HCEC 1CT (cell line): ENCODE measurements at places on chromosomes 12 and 14.
A peak's percentile ranks its signal among the peaks of the same experiment; 100 is the strongest.

DNA sequence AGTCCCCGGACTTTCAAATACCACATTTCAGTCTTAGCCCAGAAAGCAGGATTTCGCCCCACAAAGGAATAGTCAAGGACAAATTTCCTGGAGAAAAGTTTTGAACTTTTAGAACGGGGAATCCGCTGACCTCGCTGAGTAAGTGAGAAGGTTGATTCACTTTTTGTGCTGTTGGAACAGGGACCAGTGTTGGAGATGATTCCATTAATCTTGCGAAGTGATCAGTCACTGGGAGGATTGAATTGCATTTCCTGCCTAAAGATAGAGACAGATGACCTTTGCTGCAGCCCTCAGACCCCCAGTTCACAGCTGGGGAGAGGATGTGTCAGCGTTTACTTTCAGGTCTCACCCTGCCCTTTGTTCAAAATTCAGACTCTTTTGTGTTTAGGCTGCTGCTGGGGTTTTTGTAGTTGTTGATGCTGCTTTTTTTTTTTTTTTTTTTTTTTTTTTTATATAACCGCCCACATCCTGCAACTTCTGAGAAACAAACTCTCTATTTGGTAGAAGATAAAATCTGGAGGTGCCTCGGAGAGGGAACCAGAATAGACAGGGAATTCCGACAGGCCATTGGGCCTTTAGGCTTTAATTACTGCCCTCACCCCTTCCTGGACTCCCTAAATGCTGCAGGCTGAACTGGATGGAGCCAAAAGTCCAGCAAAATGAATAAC is 9.8 kb upstream of the KDM2B start:
- peak; percentile 77 for DNase-seq

DNA sequence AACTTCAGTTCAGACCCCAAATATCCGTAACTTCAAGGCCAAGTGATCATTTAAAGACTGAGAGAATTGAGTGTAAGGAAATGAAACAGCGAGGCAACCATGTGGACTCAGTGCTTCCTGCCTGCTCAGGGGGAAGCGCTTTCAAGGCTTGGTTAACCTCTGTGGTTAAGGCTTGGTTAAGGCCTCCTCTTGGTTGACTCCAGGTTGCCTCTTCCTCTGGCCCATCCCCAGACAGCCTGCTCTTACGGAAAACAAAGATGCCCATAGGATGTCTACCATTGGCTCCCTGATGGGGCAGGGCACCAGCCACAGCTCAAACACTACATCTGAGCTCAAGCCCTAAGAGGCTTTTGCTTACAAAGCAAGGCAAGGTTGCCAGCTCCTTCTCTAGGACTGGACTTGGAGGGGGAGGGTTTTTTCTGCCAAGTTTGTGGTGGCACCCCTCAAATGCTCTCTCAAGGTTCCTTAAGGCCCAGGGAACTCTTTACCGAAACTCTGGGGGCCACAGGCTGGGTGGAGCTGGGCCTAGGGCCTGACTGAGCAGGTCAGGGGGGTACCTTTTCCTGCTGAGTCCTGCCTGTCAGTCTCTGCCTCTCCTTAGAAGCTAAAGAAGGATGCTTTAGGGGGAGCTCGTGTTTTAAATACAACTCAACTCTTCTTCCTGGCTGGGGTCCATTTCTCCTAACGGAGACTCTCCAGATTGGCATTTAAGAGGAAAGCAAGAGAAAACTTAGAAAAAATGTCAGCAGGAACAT is 13.7 kb downstream of the COL2A1 start:
- DNase-seq: peak; percentile 16

DNA sequence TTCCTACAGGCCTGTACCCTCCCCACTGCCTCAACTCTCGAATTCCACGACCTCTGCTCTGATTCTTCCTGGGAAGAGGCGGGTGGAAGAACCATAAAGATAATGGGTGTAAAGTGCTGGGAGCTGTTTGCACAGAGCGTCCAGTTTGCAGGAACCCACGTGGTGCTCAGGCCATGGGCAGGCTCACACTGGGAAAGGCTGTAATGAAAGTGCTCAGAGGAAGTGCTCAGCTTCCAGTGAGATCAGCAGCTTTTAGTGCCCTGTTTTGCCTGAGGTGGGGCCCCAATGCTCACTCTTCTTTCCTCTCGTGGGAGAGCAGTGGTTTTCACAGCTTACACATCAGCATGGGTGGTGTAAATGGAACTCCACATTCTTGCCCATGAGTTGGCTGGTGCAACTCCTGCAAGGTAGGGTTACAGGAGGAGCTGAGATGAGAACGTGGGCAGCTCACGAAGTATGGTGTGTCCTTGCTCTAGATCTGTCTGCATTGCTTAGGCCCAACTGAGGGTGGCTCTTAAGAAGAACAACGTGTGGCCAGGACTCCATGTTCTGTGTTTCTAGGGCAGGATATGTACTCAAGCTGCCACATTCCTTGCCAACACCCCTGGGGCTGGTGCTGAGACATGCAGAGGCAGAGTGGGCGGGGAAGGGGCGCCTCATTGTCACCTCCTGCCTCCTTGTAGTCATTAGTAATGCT is 2.9 kb downstream of the TMEM63C start:
- DNase-seq: no peak

DNA sequence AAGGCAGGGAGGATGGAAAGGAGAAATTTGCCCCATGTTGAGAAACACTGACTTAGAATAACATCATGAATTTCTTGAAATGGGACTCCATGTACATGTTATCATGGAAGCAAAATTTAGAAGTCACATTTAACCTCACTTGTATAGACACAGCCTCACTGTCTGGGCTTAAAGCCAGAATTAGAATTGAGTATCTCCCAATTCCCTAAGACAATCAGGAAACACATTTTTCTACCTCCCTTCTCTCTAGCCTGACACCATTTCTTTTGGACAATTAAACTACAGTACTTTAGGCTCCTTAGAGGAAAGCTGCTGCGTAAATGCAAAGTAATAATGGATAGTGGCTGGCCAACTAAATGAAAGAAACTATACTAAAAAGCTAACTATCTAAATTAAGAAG is 795.5 kb downstream of the C12orf50 start:
- DNase-seq: no peak

DNA sequence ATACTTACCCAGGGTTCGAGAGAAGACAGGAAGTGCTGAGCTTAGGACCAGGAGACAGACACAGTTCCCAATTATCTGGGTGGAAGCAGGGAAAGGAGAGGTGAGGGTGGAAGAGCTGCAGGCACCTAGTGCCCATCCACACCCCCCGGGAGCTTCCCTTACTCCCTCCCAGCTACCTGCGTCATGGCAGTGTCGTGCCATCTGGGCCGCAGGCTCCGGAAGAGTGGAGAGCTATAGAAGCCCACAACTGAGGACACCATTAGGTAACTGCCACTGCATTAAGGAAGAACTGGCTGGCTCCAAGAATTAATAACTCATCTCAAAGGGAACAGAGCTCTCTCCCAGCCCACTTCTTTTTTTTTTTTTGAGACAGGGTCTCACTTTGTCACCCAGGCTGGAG is 5.8 kb upstream of the DHH start:
- no peak for DNase-seq

DNA sequence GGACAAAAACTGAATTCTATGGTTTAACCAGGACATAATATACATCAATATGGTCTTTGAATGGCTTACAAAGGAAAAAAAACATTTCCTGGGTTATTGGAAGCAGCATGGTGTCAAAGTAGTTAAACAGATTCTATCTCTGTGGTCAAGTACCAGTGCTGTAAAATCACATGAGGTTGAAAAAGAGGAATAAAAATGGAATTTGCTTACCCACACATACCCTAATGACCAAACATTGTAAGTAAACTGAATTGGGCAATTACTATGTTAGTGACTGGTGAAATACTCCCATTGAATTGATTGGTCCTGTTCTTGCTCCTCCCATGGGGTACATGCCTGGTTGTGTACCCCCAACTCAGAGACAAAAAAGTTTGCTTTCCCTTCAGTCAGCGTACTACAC is 19.6 kb downstream of the IFNG start:
- DNase-seq: no peak

DNA sequence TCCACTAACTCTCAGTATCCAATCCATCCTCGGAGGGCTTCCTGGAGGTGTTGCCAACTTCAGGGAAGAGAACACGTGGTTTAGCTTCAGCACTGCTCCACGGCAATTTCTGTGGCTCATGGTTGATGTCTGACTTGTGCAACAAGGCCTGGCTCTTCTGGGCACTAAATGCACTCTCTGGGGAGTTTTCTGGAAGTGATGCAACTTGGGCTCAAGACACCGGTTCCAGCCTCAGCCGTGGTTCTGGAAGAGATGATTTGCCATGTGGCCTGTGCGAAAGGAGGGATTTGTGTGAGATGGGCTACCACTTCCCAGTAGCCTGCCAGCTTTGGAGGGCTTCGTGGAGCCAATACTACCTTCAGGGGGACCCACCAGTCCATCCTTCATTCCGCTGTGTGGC is 118.6 kb upstream of the RTL1 start:
- no peak for DNase-seq

GRCh38 chr14:76917158-76917596 is 91.0 kb downstream of the LRRC74A start:
- DNase-seq: peak; percentile 74

DNA sequence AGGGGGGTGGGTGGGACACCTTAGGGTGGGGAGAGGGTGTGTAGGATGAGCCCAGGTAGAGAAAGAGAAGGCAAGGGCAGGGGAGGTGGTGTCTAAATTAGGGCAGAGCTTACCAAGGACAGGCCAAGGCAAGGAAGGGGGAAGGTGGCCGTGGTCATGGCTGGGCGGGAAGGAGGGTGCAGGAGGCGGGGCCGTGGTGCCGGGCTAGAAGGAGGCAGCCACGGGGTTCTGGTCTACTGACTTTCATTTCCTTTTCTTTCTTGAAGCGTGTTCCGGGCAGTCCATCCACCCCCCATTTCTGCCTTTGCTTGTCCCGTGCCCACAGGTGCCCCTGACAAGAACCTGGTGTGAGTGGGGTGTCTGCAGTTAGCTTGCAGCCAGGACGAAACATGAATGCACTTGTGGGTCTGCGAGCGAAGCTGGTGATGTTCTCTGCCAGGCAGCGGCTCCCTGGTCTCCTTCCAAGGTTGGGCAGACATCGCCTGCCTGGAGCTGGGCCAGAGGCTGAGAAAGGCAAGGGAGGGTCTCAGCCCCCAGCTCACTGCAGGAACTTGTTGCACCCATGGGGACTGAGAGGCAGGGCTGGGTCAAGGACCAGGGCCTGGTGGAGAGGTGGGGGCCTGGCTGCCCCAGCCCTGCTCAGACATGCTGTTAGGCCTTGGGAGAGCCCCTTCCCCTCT is 58.2 kb downstream of the KIF26A start:
- no peak for DNase-seq

DNA sequence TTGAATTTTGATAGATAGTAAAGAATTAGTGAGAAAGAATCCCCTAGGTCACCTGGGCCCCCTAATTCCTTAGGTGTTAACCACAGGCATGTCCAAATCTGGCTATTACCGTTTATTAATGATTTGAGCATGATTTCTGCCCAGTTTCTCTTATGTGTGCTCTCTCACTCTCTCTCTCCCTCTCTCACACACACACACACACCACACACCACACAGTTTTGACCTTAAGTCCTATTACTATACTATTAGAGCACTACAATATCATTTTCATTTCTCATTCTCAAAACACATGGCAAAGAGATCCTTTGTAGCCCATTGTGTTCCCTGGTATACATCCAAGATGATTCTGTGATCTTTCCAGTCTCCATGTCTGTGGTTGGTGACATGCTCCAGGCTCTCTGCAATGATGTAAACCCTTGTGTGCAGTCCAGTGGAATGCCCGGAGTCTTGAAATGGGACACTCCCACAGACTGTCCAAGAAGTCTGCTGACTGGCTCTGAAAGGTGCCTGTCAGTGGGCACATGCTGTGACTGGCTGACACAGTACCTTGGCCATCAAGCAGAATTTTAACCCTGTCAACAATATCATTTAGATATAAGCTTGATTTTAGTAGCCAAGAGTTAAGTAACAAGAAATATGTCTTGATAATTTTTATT is 96.2 kb downstream of the FIGNL2 start:
- DNase-seq: peak; percentile 68

- DNase-seq: no peak
Observed at GRCh38 chr12:44154128-44154527, 318.2 kb downstream of the TMEM117 start.

DNA sequence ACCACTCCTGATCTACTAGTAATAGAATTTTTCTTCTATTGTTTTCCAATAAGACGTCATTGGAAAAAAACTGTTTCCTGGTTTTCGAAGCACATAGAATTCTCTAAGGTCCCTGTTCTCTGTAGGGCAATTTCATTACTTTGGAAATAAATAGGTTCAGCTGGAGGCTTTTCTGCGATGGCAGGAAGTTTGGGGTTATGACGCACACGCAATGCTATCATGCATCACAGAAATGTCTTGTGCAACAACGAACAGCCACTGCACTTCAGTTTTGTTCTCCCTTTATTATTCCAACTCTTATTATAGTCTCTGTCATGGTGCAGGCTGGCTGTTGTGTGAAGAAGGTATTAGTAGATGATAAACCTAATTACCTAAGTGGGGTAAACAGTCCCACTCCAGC is 59.0 kb downstream of the KCNK10 start:
- no peak for DNase-seq
